ENCODE measurements at places on chromosomes 7 and 10.

GRCh38 chr10:95988702-95989101 lies 54.7 kb upstream of the CCNJ start:
- DNase-seq, result no peak

DNA sequence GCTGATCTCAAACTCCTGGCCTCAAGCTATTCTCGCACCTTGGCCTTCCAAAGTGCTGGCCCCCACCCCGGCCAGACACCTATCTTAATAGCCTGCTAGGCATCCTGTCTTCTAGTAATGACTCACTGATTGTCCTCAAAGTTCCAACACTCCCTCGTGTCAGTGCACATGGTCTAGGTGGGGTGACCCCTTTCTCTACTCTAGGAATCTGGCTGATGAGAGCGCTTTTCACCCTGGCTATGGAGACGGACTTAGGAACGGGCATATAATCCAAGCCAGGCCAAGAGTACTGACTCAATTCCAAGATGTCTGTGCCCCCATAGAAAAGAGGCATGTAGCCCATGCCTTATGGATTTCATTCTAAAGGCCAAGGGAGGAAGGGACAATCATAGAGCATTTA lies 67.0 kb downstream of the PRLHR start:
- DNase-seq, result no peak

DNA sequence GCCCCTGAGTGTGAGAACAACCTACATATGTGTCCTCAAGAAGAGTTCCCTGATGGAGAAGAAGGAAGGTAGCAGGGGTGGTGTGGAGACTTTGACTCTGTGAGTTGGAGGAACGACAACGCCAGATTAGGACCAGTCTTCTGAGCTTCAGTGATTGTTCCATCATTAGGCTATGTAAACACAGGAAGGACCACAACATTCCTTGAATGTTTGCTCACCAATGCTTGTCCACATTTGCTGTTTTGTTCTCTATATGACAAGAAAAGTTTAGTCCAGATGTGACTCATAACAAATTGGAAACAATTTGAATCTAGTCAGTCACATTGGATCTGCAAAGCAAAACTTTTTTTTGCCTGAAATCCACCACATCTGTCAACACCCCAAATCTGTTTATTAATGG lies 62.7 kb downstream of the ENTPD1 start:
- peak; percentile 54 for DNase-seq

DNA sequence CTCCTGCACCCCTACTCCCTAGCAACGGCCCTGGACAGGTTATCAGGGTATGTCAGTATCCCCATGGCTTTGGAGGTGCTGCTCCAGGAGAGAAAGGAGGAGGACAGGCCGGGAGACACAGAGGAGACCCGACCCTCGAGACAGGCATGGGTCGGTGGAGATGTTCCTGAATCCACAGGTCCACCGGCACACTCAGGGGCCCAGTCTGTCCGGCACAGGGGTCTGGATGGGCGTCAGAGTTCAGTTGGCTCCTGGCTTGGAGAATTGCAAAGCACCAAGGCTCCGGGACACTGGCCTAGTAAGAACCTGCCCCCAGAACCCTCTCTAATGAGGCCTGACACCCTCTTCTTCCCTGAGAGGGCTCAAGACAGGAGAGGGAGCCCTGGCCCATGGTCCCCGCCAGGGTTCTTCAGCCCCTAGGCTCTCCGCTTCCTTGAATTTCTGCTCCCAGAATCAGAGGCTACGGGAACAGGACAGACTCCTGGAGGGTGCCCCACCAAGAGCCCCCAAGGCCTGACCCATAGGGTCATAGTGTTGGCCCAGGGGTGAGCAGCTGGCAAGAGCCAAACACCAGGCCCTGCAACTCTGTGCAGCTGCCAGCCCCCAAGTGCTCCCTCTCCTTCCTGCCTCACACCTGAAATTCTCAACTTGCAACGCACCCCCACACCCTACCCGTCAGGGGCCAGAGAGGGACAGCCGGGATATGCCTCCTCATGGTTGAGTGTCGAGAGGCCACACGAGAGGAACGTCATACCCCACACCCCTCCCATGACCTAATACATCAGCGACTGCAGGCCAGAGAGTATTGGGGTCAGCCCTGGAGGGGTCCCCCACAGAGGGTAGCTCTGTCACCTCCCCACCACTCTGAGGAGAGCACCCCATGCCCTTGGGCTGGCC lies 5.5 kb upstream of the IRF5 start:
- DNase-seq, result no peak

- DNase-seq, result no peak
These were observed 17.9 kb downstream of the ANKRD22 start for GRCh38 chr10:88833723-88834122.

GRCh38 chr7:6056616-6057015 lies 25.4 kb downstream of the ANKRD61 start:
- DNase-seq, result no peak

DNA sequence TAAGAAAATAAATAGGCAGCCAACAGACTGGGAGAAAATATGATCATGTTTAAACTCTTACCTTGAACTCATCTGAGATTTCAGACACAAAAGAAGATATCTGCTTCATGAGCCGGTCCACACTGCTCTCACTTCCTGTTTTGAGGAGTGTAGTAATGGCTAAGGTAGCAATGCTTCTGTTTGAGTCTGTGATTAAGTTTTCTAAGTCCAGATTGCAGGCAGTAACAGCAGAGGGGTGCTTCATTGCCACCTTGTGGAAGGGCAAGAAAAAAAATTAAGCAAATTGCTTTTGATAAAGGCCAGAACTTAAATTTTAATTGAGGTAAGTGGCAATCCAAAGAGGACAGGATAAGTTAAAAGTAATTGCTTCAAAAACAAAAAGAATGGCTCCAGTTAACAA lies 69.1 kb downstream of the MEST start:
- no peak for DNase-seq

DNA sequence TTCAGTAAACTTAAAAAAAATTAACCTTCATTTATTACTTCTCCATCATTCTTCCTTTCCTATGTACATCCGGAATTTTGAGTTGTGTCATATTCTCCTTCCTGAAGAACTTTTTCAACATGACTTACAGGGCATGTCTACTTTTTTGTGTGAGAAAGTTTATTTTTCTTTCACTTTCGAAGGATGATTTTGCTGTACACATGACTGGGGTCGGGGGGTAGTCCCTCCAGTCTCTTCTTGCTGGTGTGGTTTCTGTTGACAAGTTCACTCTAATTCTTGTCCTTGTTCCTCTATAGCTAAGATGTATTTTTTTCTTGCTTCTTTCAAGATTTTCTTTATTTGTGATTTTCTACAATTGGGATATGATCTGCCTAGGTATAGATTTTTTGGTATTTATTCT lies 55.8 kb downstream of the INPP5A start:
- no peak for DNase-seq

DNA sequence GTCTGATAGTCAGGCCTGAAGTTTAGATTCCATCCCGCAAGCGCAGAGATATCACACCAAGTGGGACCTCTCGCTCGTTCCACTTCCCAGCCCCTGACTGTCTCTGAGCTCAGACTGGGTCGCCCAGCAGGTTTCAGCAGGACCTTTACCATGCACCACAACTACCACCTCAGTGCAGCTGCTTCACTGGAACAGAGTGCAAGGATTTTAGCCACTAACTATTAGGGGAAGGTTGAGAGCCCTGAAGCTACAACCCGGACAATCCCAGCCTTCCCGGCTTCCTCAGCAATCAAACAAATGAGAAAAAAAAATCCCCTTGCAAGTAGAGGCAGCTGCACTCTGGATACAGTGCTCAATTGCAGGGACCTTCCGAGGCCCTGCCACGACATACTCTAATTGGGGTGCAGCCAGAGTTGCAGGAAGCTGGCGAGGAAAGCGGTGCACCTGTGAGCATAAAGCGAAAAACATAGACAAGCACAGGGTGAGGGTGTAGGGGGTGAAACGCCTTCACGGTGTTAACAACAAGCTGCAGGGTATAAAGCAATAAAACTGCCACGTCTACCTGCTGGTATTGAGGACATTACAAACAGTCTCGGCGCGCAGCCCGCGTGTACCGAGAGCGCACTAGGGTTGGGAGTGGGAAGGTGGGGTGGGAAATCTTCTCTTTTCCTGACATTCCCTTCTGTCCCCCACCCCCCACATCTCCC lies 2.6 kb upstream of the DLX6 start:
- no peak for DNase-seq

GRCh38 chr10:129579228-129579627 lies 112.2 kb downstream of the MGMT start:
- no peak for DNase-seq

GRCh38 chr10:91941426-91941825 lies 17.9 kb downstream of the BTAF1 start:
- no peak for DNase-seq

- DNase-seq, result no peak
These were observed 33.4 kb upstream of the LRRC18 start for GRCh38 chr10:48973065-48973464.

- no peak for DNase-seq
These were observed 7.7 kb downstream of the VAX1 start for GRCh38 chr10:117130346-117130745.

Measured in AG04450 (cell line).